Activated T-cell treated with anti-CD3 and anti-CD28 coated beads, Interleukin-2, amount 50 U/mL, for 72 hours (primary cell): ENCODE measurements at places on chromosomes 2 and 18. TPM values are rescaled to one million over a fixed set of nuclear protein-coding genes. Genes with fewer than 3 reads are reported as not detected.

Gene ACMSD
- not detected for total RNA-seq

Gene UGT1A3
- not detected for total RNA-seq

Gene AGPS
- 38.8 TPM for total RNA-seq

Gene KIAA2012
- total RNA-seq: not detected

Gene HOXD3
- not detected for total RNA-seq

Gene AFF3
- total RNA-seq: 2.6 TPM

Gene PGAP1
- total RNA-seq: 36.3 TPM

- peaks cover 2% of the 10 kb centered on the region for H3K27me3 ChIP-seq
- no peaks in the 10 kb centered on the region for H3K36me3 ChIP-seq
- no peak for DNase-seq
- H3K27ac ChIP-seq: no peak overlapping the region
- H3K4me1 ChIP-seq: no peaks in the 10 kb centered on the region
- H3K4me3 ChIP-seq: no peak overlapping the region
Observed at GRCh38 chr18:31549416-31549815, 42.3 kb upstream of the TTR start.

DNA sequence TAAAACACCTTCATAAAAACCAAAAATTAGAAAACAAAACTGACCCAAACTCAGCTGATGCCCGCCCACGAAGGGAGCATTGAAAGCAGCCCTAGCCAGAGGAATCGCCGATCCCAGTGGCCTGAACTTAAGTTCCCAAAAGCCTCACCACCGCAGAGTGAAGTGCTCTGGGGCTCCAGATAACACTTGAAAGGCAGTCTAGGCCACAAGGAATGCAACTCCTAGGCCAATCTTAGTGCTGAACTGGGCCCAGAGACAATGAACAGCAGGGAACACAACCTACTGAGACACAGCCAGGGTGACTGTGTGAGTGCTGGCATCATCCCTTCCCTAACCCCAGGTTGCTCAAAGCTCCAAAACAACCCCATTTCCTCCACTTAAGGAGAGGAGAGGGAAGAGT is 59.6 kb upstream of the CHN1 start:
- H3K27me3 ChIP-seq: no peaks in the 10 kb centered on the region
- H3K4me3 ChIP-seq: no peak overlapping the region
- H3K36me3 ChIP-seq: peaks cover 2% of the 10 kb centered on the region
- no peak for DNase-seq

DNA sequence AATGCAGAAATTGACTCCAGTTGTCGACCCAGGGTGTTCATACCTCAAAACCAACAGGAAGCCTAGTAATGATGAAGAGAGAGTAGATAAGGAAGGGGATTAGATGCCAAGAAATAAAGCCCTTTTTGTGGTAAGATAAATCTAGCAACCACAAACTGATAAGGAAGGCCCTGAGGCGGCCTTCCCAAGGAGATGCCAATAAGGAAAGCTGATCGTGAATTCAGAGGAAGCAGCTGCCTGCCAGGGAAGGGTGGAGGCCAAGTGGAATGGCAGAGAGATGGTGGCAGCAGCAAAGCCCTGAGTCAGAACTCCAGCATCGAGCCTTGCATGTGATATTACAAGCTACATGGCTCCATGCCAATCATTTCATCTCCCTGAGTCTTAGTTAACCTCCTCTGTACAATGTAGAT is 126.3 kb downstream of the IRS1 start:
- no peak overlapping the region for H3K4me3 ChIP-seq
- no peak for DNase-seq
- peaks cover 35% of the 10 kb centered on the region for H3K27me3 ChIP-seq
- no peaks in the 10 kb centered on the region for H3K36me3 ChIP-seq
- peaks cover 6% of the 10 kb centered on the region for H3K4me1 ChIP-seq
- H3K27ac ChIP-seq: no peak overlapping the region

DNA sequence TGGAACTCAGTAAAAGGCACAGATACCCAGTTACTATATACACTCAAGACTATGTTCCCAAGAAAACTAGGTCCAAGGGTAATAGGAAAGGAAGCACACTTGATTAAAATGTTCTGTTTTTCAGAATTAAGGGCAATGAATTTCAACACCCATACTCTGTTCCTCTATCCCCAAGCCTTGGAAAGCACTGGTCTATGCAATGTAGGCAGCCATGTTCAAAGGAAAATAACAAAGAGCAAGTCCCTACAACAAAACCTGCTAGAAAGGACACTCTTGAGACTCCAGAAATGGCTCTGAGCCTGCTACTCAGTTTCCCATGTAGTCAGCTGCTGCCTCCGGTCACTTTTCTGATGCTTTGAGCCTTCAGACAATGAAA is 6.8 kb downstream of the CYB5A start:
- no peak overlapping the region for H3K4me3 ChIP-seq
- no peak for DNase-seq
- no peak overlapping the region for H3K27ac ChIP-seq
- no peaks in the 10 kb centered on the region for H3K36me3 ChIP-seq
- H3K4me1 ChIP-seq: peaks cover 38% of the 10 kb centered on the region

GRCh38 chr2:131034122-131035051 is 58.9 kb downstream of the FAM168B start:
- H3K27ac ChIP-seq: no peak overlapping the region
- H3K27me3 ChIP-seq: peaks cover 19% of the 10 kb centered on the region
- H3K4me3 ChIP-seq: peak overlapping the region; percentile 57
- peaks cover 11% of the 10 kb centered on the region for H3K4me1 ChIP-seq
- DNase-seq: peak; percentile 45
- H3K36me3 ChIP-seq: no peaks in the 10 kb centered on the region

- no peak overlapping the region for H3K27ac ChIP-seq
- no peaks in the 10 kb centered on the region for H3K4me1 ChIP-seq
- no peaks in the 10 kb centered on the region for H3K27me3 ChIP-seq
- no peak overlapping the region for H3K4me3 ChIP-seq
- no peak for DNase-seq
- no peaks in the 10 kb centered on the region for H3K36me3 ChIP-seq
Observed at GRCh38 chr2:104052356-104052755, 801.6 kb upstream of the POU3F3 start.

- no peaks in the 10 kb centered on the region for H3K36me3 ChIP-seq
- no peak overlapping the region for H3K4me3 ChIP-seq
- H3K27me3 ChIP-seq: peaks cover 19% of the 10 kb centered on the region
- no peaks in the 10 kb centered on the region for H3K4me1 ChIP-seq
- no peak overlapping the region for H3K27ac ChIP-seq
Observed at GRCh38 chr2:175807031-175807873, 194.8 kb downstream of the LNPK start.

GRCh38 chr2:23660237-23660636 is 266.7 kb downstream of the ATAD2B start:
- H3K27me3 ChIP-seq: no peaks in the 10 kb centered on the region
- peaks cover 9% of the 10 kb centered on the region for H3K4me1 ChIP-seq
- H3K36me3 ChIP-seq: no peaks in the 10 kb centered on the region
- H3K4me3 ChIP-seq: no peak overlapping the region
- no peak overlapping the region for H3K27ac ChIP-seq

DNA sequence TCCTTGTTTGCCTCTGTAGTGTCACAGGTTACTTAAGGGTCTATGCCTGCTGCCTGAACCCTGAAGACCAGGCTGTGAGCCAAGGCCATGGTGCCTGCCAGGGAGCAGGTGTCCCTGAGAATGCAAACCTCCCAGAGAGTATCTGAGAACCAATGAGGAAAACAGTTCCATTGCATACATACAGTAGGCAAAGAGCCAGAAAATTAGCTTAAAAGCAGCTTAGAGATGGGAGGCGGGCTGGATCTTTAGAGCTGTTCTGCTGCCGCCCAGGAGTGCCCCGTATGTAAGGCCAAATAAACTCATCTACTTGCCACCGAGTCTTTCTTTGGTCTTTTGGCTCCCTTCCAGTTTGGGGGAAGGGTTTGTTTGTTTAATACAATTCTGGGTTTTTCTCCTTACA is 327.9 kb downstream of the CLIP4 start:
- peaks cover 7% of the 10 kb centered on the region for H3K27me3 ChIP-seq
- H3K27ac ChIP-seq: no peak overlapping the region
- DNase-seq: no peak
- no peaks in the 10 kb centered on the region for H3K36me3 ChIP-seq
- H3K4me3 ChIP-seq: no peak overlapping the region
